ENCODE measurements at places on chromosomes 2 and 18.
A peak's percentile ranks its signal among the peaks of the same experiment; 100 is the strongest.

GRCh38 chr2:9964334-9964980 lies 13.0 kb downstream of the GRHL1 start:
- DNase-seq, result no peak

- DNase-seq, result peak; percentile 54
These were observed 52.6 kb upstream of the GLI2 start for GRCh38 chr2:120683081-120683480.

DNA sequence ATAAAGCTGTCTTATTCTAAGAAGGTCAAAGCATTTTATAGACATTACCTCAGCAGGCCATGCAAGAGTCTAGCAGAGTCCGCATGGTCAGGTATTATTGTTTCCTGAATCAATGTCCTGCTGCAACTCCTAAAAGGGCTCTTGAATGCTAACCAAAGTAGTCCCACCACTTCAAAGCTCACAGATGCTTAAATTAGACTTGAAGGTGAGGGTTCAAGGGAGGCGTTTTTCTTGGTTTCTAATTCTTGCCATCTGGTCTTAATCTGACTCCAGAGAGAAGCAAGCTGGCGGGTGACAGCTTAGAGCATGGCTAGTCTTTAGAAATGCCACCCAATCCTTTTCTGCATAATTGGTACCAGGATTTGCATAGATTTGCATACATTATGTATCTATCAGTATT lies 226.3 kb downstream of the MREG start:
- no peak for DNase-seq

- DNase-seq, result peak; percentile 55
These were observed 41.4 kb downstream of the HS1BP3 start for GRCh38 chr2:20609349-20609994.

DNA sequence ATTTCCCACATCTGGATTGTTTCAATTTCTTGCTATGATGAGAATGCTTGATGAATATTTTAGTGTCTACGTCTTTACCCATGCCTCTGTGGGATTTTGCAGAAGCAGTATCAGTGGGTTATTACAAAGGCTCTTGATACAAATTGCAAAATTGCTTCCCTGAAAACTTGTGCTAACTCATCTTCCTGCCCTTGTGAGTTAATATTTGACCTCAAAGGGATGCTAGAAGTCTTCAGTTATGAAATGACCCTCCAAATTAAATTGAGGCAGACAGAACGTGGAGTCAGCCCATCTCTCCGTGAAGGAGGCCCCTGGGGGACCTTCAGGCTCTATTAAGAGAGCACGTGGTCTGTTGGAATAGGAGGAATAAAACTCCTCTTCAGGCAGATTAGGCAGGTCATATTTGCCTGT lies 239.2 kb upstream of the HS6ST1 start:
- peak; percentile 94 for DNase-seq

DNA sequence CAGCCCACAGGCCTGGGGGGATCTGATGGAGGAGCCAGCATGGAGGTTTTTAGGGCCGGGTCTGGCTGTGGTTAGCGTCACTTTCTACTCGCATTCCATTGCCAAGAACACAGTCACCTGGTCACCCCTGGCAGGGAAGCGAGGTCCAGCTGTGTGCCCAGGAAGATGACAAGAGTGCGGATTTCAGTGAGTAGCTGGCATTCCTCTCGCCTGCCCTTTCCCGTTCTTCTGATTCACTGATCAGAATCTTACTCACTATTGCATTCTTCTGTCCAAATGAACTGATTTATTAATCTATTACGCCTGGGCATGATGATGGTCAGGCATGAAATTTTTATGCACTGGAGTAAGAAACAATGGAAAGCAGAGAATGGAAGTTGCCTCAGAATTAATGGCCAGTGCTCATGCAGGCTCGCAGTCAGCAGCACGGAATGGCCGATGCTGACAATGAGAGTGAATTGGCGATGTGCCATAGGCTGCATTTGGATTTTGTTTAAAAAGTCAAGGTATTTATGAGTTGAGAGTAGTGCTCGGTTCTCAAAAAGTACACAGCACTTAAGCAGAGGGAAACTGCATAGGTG lies 76.4 kb upstream of the MGAT5 start:
- DNase-seq, result no peak

GRCh38 chr2:12734914-12735654 lies 18.3 kb downstream of the TRIB2 start:
- no peak for DNase-seq

DNA sequence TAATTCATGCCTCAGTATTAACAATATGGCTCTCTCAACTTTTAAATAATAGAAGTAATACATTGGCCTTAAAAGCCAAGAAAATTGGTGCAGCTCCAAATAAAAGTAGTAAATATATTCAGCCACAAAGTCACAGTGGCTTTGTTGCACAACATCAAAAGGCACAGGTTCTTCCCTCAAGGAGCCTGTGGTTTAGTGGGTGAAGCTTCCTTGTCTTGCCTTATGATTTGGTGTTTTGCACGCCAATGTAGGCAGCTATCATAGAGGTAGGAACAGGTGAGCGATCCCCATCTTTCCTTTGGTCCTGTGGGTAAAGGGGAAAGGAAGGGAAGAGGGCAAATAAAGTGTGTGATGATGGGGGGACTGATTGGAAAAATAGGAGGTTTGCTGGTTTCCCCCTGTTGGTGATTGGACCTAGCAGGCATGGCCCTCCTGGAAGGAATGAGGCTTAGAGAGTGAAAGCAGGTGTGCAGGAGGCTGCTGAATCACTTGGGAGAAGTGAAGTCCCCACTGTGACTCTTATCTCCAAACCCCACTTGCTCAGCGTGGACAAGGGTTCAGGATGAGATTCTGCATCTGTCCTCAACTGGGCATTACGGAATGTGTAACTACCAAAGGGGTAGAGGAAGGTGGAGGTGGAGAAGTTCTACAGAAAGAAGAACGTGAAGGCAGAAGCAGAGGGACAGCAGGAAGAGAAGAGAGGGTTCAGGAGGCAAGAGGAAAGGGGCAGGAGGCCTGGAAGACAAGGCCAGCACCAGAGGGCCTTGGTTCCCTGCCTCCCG lies 20.1 kb upstream of the TNP1 start:
- DNase-seq, result no peak

DNA sequence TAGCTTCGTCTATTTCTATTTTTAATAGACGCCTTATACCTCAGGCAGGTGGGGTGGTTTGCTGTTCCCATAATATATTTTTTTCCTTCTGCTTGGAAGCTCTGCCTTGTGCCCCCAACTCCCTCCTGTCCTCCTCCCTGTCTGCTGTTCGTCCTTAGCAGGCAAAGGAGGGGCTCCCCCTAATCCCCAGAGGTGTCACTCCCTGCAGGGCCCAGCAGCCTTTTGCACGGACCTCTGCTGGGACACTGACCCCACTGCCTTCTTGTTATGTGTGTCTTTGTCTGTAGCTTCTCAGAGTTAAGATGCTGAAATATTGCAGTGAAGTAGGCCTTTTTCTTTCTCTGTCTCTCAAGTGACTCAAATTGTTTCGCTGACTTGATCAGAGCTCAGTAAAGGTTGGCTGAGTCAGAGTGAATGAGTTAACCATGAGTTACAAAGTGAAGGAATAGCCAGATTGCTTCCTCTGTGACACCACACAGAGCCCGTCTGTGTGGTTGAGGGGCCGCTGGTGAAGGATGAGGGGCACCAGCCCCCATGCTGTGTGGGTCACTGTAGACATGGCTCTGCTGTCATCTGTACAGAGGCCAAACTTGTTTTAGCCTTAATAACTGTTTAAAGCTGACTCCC lies 47.7 kb downstream of the PRKCE start:
- peak; percentile 65 for DNase-seq

- DNase-seq, result no peak
These were observed 24.0 kb upstream of the CCBE1 start for GRCh38 chr18:59721211-59721610.

DNA sequence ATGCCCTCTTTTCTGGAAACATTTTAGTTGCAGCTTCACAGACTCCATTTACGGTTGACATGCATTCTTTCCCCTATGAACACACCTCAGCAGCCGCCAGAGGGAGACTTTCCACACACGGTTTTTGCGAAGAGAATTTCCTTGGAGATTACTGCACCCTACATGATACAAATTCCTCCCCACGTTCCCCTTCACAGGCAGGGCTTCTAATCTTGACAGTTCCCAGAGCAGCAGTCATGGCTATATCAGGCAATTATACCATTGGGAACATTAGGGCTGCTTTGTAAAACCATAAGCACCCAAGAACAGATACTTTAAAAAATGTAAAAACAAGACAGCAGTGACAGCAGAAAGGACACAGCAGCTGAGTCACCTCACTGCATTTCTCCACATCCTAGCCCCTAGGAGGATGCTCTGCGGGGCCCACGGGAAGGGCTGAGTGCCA lies 253.8 kb downstream of the TGIF1 start:
- peak; percentile 59 for DNase-seq
